SJSA1 (cell line): ENCODE measurements at places on chromosomes 16 and 17. TPM values are rescaled to one million over a fixed set of nuclear protein-coding genes. Genes with fewer than 3 reads are reported as not detected.

GRCh38 chr17:80969030-80969673, 22.5 kb upstream of the CHMP6 start:
- DNase-seq = no peak

The MARCHF10 gene
- 0.31 and 0.71 TPM in 2 replicates for total RNA-seq

DNA sequence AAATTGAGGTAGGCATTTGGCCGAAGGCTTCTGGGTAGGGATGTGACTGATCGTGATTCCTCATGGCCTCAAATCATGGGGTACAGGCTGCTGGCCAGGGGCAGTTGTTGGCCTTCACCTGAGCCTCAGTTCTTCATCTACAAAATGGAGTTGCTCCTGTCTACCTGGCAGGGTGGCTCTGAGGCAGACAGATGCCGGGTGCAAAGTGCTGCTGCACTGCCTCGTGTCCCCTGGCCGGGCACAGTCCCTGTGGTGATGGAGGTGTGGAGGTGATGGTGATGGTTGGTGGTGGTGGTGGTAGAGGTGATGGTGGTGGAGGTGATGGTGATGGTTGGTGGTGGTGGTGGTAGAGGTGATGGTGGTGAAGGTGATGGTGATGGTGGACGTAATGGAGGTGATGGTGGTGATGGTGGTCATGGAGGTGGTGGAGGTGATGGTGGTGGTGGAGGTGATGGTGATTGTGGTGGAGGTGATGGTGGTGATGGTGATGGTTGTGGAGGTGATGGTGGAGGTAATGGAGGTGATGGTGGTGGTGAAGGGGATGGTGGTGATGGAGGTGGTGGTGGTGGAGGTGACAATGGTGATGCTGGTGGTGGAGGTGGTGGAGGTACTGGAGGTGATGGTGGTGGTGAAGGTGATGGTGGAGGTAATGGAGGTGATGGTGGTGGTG, 52.6 kb downstream of the RNF213 start:
- DNase-seq = no peak

DNA sequence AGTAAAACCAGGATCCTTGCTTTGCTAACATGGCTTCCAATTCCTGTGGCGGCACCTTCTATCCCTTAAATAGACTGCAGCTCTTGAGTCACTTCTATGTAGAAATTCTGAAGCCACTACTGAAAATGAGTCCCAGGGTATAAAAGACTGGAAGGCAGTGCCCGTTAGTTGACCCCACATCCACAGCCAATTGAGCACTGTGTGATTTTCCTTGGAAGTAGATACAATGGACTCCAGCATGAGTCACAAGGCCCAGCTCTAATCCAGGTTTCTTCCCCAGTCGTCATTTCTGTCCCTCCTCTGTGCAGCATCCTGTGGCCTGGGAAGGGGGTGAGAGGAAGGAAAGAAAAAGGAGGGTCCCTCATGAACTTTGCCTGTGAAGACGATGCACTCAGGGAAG, 69.5 kb downstream of the HLF start:
- DNase-seq = peak; percentile 63

DNA sequence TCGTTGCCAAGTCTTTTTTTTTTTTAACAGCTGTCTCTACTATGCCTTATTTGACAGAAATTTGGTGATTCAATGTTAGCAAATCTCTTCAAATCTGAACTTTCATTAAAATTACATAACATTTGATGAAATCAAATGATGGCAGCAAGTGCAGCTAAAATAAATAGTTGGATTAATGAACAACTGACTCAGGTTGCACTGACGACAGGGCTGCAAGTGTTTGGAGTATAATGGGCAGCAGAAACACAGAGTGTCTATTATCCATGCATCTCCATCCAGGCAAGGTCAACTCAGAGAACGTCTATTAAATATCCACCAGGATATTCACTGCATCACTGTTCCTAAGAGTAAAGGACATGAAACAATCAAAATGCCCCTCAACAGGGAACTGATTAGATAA, 109.8 kb downstream of the SLC39A11 start:
- DNase-seq = no peak
